A673 (cell line): ENCODE measurements at places on chromosomes 12 and 14. TPM values are rescaled to one million over a fixed set of nuclear protein-coding genes. Genes with fewer than 3 reads are reported as not detected.

STYK1 gene
- total RNA-seq, result 0.77 and 0.94 TPM in 2 replicates

TAS2R9 gene
- not detected in 2 replicates for total RNA-seq

PRH2 gene
- not detected in 2 replicates for total RNA-seq

DUSP16 gene
- 10.6 TPM in 2 replicates for total RNA-seq
